Activated T-cell treated with anti-CD3 and anti-CD28 coated beads, Interleukin-2, amount 50 U/mL, for 48 hours (primary cell): ENCODE measurements at places on chromosomes 16 and 17.

DNA sequence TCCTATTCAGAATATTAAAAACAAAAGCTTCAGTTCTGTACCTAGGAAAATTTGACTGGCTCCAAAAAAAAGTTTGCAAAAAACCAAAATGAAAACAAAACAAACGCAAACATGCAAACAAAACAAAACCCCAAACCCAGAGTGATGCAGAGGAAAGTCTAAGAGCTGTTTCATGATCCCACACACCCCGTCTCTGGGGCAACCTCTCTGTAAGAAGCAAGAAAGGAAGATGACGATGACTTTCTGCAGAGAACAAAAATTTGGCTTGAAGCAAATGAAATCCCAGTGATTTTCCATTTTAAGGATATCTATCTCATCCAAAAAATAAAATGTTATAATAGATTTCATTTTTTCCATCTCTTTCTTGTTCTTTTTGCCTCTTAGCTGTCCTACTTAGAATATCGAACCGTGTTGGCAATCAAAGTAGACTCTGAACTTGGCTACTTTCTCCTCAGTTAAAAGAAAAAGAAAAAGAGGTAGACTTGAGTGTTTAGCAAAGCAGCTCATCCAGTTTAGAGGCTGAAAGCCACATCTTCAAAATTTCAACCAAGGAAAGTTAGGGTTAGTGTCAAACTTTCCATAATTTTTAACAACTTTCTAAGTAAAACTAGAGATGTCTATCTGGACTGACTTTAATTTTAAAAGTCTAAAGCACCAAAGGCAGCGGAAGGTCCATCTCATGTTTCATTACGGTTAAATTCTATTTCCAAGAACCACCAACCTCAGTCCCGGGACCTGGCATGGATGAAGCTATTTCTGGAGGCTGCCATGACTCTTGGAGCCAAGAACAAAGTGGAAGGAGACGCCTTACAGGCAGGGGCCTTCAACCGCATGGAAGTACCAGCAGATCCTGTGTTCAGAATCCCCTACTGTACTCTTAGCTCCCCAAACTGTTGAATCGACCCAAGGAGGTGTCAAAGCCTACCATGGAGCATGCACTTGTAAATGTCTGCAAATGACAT, 180.8 kb downstream of the XYLT1 start:
- DNase-seq = no peak

DNA sequence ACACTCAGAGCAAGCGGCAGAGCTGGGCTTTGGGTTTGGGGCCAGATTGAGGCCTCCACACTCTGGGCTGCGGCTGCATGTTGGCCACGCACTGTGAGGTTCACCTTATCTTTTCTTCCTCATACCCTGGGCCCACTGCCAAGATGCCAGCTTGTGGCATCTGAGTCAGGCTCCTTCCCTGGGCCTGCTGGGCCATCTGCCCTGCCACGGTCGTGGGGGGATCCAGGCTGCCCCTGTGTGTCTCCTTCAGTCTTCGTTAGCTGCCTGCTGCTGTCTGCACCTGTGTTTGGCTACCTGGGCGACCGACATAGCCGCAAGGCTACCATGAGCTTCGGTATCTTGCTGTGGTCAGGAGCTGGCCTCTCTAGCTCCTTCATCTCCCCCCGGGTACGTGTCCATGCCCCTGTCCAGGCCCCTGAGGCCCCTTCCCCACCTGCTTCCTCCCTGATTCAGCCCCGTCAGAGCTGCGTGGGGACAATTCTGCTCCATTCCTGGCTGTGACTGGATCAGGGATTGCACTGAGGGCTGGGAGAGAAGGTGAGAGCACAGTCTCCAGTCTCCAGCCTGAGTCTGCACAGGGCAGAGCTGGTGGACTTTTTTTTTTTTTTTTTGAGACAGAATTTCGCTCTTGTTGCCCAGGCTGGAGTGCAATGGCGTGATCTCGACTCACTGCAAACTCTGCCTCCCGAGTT, 11.2 kb downstream of the SPNS3 start:
- DNase-seq = no peak

DNA sequence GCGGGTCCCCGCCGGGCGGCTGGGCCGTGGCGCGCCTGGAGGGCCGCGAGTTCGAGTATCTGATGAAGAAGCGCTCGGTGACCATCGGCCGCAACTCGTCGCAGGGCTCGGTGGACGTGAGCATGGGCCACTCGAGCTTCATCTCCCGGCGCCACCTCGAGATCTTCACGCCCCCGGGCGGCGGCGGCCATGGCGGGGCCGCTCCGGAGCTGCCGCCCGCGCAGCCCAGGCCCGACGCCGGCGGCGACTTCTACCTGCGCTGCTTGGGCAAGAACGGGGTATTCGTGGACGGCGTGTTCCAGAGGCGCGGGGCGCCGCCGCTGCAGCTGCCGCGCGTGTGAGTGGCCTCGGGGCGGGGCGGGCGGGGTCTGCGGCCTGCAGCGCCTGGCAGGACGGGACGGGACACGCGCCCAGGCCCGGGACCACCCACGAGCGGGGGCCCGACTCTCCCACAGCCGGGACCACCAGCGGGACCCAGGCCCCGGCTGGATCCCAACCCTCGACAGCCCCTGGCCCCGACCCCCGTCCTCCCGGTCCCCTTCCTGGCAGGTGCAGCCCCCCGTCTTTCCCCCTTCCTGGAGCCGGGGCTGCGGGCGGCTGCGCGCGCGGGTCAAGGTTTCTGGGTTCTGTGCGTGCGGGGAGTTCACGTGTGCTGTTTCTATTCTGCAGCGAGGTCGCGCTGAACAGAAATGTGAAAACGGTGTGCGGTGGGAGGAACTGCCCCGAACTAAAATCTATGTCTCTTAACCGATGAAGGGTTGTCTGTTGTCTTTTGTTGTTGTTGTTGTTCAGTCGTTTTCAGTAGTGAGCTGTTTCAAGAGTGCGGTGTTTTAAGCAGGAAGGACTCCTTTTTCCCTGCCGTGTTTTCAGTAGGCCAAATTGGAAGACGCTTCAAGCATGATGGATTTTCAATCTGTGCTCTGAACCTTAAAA, 705 bp downstream of the FOXK2 start:
- DNase-seq = peak; percentile 55

DNA sequence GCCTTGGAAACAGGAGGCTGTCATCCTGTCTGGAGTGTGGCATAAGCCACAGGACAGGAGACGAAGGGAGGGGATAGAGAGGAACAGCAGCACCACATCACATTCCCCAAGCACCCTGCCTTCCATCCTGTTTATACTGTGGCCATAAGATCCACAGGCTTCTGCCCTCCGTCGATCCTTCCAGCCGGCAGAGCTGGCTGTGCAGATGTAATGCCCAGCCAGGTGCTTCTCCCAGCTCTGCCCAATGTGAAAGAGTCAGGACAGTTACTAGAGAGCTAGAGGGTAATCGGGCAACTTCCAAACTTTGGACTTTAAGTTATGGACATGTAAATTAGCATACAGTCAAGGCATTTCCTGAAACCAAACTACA, 368.4 kb downstream of the SOX9 start:
- no peak for DNase-seq

DNA sequence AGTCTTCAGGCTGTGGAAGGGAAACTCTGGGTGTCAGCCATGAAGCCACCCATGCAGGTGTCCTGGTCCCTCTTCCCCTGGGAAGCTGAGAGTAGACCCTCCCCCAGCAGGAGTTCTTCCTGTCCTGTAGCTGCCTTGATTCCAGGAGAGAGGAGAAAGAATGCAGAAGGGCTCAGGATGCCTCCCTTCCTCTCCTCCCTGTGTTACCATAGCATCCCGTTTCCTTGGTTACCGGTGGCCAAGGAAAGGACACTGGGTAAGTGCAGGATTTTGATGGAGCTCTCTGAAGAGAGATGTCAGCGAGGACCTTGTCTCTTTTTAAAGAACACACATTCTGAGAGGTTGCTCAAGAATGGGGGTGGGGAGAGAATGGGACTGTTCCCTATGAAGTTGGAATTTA, 304.1 kb upstream of the N4BP1 start:
- no peak for DNase-seq

DNA sequence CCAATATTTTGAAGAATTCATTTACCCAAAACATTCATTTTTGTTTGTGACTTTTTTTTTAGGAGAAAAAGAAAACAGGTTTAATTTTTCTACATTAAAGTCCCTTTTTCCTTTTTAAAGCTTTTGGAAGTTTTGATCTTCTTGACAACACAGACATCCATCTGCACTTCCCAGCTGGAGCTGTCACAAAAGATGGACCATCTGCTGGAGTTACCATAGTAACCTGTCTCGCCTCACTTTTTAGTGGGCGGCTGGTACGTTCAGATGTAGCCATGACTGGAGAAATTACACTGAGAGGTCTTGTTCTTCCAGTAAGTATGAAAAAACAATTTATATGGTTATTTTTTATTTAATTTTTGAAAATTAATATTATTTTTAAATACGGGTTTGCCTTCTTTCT, 37.2 kb downstream of the SIAH1 start:
- no peak for DNase-seq

DNA sequence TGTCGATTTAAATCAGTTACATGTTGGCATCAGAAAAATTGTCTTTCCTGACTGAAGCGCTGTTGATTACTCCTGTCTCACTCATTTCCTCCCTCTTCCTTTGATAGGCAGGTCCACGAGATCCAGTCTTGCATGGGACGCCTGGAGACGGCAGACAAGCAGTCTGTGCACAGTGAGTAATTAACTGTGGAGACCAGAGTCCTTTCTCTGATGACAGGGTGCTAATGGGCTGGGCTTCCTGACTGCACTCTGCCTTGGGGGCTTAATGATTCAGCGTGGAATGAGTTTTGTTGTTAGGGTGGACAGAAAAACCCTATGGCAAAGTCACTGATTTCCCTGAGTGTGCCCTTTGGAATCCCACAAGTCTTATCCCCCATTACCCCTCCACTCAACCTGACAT, 6.5 kb downstream of the GOSR2 start:
- DNase-seq = no peak

DNA sequence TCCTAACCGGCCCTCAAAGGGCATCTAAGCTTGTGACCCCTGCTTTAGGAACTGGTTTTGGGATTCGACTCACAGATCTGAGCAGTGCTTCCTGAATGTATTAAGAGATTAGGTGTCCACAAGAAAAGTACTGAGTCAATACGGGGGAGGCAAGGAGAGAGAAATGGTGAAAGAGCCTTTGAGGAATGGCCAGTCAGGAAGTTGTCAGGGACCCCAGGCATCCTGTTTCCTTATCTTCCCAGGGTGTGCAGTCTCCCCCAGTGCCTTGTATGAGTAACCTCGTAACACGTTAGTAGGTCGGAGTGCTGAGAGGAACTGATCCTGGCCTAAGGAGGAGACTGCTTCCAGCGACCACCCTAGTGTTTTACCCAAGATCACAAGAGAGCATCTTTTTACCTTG, 16.4 kb upstream of the TMED6 start:
- no peak for DNase-seq

- DNase-seq = no peak
Observed at GRCh38 chr16:58152246-58152868, 23.2 kb upstream of the CFAP20 start.

GRCh38 chr17:27496437-27496943, 40.2 kb downstream of the KSR1 start:
- no peak for DNase-seq

DNA sequence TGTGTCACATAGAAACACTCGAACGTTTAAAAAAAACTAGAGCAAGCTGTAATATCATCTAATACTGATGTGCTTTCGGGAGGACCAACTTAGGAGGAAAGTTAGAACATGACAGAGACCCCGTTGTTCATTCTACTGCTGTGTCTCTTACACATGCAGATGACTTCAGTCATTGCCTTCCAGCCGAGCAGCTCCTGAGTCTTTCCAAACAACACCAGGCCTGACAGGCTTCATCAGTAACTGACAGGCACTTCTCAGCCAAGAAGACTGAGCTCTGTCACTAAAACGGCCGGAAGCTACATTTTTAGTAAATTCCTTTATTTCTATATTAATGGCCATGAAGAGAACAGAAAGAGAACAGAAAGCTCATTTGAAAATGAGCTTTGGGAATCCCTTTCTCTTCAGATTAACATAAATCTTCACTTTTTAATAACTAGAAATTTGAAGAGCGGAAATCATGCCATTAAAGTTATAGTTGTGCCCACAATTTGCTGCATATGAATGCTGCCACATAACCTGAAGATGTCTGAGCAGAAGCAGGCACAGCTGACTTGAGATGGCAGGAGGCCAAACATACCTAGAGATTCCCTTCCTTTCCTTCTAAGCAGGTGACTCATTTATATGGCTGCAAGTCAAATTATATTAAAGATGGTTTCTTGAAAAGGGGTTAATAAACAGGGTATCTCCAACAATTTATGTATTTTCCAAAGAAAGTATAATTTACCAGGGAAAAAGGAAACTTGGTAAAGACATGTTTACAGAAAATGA, 148.9 kb downstream of the ITFG1 start:
- no peak for DNase-seq

DNA sequence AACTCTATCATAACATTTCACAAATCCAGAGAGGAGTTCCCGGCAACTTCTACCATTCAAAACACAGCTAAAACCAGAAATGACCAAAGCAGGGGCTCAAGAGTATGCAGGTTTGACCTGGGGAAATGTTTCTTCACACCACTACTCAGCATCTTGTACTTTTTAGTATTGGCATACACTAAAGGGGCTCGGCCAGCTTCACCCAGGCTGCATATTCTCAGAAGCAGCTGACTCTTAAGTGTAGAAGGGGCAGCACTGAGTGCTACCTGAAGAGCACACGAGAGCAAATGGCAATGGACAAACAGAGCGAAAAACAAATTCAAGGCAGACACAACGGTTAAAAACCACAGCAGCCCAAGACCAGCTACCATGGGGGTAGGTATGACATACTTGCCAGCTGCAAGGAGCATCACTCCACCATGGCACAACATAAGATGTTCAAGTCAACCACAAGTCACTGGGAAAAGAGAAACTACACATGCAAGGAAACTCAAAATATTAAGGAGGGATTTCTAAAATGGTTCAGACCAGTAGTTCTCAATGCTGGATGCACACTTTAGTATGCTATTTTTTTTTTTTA, 34.4 kb downstream of the N4BP1 start:
- no peak for DNase-seq

DNA sequence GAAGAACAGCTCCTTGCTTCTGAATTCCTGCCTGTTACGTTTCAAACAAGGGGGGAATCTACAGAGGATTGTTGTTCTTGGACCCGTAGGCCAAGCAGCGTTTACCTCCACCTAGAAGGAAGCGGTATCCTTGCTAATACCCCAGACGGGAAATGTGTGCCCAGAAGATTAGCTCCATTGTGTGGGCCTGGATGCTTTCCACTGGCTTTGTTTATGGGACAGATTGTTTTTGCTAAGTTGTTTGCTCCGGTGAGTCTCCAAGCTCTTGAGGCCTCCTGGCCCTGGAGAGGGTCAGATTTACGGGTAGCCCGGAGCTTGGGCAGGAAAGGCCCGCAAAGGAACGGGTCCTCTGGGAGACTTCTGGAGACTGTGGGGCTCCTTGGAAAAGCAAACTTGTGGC, 28.4 kb upstream of the MRTFB start:
- DNase-seq = no peak

DNA sequence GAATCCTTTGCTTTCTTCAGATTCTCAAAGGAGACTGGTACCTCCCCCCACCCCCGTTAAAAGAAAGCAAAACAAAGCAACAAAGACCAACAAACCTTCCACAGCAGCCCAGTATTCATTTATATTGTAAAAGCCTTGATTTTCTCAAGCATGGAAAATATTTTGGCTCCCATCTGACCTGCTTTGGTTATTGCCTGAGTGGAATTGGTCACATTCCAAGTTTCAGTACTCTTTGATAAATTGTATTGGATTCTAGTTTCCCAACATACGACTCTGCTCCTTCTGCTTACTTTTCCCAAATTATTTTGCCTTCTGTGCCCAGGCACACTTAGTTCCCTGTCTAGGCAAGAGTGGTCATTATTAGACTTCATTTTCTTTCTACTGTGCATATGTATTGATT, 1.3 kb downstream of the ABCC11 start:
- DNase-seq = no peak
